Small intestine (tissue), 16 donors: ENCODE measurements at places on chromosomes 2 and 18. TPM values are rescaled to one million over a fixed set of nuclear protein-coding genes. Genes with fewer than 3 reads are reported as not detected.

DNA sequence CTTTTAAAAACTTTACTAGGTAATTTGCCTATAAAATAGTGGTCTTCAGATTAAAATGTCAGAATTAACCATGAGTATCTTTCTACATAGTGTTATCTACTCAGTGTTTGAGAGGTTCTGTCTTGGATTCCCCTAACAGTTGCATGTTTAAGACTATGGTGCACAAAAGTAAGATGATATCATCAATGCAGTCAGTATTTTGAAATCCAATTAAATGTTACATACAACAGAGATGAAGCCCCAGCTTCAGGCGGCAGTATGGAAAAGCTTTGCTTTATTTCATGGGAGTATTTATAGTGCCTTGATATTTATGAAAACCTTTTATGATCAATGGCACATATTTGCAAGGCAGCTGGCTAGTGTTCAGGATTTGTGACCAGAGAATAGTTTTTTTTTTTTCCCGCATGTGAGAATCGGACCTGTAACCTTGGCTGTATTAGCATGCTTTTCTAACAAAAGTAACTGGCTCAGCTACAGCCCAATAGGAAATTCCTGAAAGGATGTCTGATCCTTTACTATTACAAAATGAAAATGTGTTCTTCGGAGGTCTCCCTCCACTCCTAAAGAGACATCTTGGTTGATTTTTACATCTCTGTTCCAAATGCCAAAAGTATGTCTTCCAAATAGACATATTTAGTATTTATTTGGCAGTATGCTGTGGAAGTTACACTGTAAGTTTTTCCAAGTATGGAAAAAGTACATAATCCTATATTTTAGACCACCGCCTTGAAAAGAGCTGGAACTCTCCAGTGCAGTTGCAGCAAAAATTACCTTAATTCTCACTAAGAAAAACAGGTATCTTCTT, 319.3 kb upstream of the UBE2E3 start:
- H3K36me3 ChIP-seq: no peaks in the 10 kb centered on the region
- no peak for DNase-seq
- no peak overlapping the region for H3K4me3 ChIP-seq
- H3K27me3 ChIP-seq: no peaks in the 10 kb centered on the region
- H3K4me1 ChIP-seq: no peaks in the 10 kb centered on the region

DNA sequence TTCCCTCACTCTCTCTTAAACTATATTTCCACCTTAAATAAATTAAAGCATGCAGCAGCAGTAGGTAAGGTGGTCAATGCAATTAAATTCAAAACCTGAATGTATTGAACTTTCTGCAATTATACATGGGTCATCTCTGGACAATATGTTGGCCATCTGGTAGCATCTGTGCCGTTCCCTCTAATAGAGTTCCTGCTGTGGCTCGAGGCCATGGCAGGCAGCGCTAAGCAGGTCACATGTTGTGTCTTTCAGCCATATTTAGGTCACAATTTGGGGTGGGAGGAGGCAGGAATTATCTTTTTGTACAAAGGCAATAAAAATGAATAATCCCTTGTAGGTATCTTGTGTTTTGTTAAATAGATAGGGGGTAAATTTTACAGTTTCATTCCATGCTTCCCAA, 676.2 kb downstream of the ZEB2 start:
- no peak overlapping the region for H3K4me3 ChIP-seq
- no peak overlapping the region for H3K27ac ChIP-seq
- H3K4me1 ChIP-seq: no peaks in the 10 kb centered on the region
- DNase-seq: no peak

DNA sequence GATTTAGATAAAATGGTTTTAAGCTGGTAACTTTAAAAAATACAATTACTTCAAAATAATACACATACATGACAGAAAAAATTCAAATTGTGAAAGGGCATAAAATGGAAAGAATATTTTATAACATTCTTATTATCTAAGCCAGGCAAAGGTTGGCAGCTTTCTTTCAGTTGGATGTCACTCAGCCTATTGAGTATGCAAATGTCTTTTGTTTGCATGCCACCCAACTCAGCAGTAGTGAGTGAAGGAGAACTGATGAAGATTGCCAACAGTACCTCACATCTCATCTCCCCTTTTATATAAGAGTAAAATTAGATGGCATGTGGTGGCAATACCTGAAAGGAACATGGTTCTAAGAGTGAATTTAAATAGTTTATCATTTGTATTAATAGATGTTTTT, 24.8 kb downstream of the BMPR2 start:
- no peak overlapping the region for H3K27ac ChIP-seq
- no peaks in the 10 kb centered on the region for H3K36me3 ChIP-seq
- no peak overlapping the region for H3K4me3 ChIP-seq
- no peaks in the 10 kb centered on the region for H3K4me1 ChIP-seq

- H3K27me3 ChIP-seq: no peaks in the 10 kb centered on the region
- no peak overlapping the region for H3K4me3 ChIP-seq
- H3K27ac ChIP-seq: peak overlapping the region; percentile 34
- H3K36me3 ChIP-seq: no peaks in the 10 kb centered on the region
These were observed 10.5 kb upstream of the FAM124B start for GRCh38 chr2:224412141-224413015.

GRCh38 chr18:29434650-29435049, 1257.7 kb upstream of the CDH2 start:
- no peak overlapping the region for H3K27ac ChIP-seq
- H3K27me3 ChIP-seq: no peaks in the 10 kb centered on the region
- no peak for DNase-seq
- no peak overlapping the region for H3K4me3 ChIP-seq

DNA sequence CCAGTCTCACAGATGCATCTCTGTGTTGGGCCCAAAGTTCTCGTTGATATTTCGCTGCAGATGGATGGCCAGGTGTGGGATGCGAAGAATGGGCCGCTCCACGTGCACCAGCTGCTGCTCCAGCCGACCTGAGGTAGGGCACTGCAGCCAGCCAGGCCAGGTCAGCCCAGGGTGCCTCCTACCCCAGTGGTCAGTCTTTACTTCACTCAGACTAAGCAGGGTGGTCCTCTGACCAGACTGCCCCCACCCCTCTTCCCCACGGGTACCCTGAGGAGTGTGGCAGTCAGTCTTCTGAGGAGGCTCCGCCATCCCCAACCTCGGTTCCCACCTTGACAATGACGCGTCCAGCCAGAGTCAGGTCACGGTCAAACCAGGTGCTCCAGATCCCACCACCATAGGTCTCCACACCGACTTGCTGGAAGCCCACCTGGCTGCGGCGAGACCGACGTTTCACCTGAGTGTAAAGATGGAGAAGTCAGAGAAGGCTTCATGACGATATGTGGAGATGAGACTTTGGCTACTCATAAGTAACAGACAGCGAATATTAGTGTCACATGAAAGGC, 1.7 kb downstream of the DNPEP start:
- no peak overlapping the region for H3K27ac ChIP-seq
- peak overlapping the region; percentile 69 for H3K4me3 ChIP-seq
- no peak for DNase-seq

- no peak overlapping the region for H3K4me3 ChIP-seq
- H3K27ac ChIP-seq: no peak overlapping the region
- no peaks in the 10 kb centered on the region for H3K27me3 ChIP-seq
- no peak for DNase-seq
- no peaks in the 10 kb centered on the region for H3K36me3 ChIP-seq
These were observed 2.5 kb upstream of the IL36RN start for GRCh38 chr2:113056521-113056920.

- H3K4me1 ChIP-seq: peaks cover 7% of the 10 kb centered on the region
- H3K4me3 ChIP-seq: peak overlapping the region; percentile 82
- H3K27ac ChIP-seq: peak overlapping the region; percentile 97
- H3K27me3 ChIP-seq: no peaks in the 10 kb centered on the region
These were observed 250 bp downstream of the ACTR1B start for GRCh38 chr2:97663626-97663961.

Gene B3GNT7
- polyA plus RNA-seq: 22.0 TPM

Gene SLC5A7
- 2.0 TPM for polyA plus RNA-seq

Gene IL18RAP
- 1.00 TPM for polyA plus RNA-seq

Gene GALR1
- polyA plus RNA-seq: 1.1 TPM

Gene REG1B
- polyA plus RNA-seq: 25.0 TPM
